ENCODE measurements at places on chromosomes 3 and 15. TPM values are rescaled to one million over a fixed set of nuclear protein-coding genes. Genes with fewer than 3 reads are reported as not detected.

Gene IL20RB
- 1.8 TPM for polyA plus RNA-seq

Gene C3orf85
- not detected for polyA plus RNA-seq

Gene MST1R
- 10.0 TPM for polyA plus RNA-seq

Gene CPOX
- 24.3 TPM for polyA plus RNA-seq

Gene CLSTN2
- 0.54 TPM for polyA plus RNA-seq

Gene PLA2G4F
- 14.7 TPM for polyA plus RNA-seq

Gene ZNF619
- polyA plus RNA-seq: 7.6 TPM

Gene SNX22
- 2.2 TPM for polyA plus RNA-seq

Gene CNTN6
- 8.4 TPM for polyA plus RNA-seq
